NCI-H1436 treated with DMSO at 0.1 percent for 48 hours (cell line): ENCODE measurements at places on chromosomes 4 and X.

GRCh38 chr4:142817442-142817841 is 28.7 kb downstream of the INPP4B start:
- DNase-seq: no peak

- no peak for DNase-seq
Observed at GRCh38 chrX:40150503-40150902, 52.7 kb upstream of the BCOR start.

DNA sequence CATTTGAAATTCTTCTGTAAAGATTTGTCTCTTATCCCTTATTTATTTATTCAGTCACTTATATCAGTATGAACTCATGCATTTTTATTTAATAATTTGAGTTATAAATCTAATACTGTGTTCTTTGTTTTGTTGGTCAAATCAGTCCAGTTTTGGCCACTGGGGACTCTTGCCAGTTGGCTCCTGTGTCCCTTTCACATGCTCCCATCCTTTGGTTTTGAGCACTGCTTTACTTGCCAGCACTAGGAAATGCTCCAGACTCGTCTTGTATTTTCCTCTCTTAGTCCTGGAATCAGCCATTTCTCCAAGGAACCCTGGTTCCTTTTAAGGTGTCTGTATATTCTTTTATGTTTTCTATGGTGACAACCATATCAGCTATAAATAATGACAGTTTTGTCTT is 28.1 kb downstream of the KANTR start:
- DNase-seq: no peak

GRCh38 chr4:5589495-5589894 is 118.9 kb downstream of the EVC2 start:
- no peak for DNase-seq

- peak; percentile 5 for DNase-seq
Observed at GRCh38 chr4:185811509-185812364, at the start of gene SORBS2. Gene SORBS2, minus strand, starts transcription at chr4:185812194. Its CDS starts 121,623 bp downstream, at chr4:185690571.

- DNase-seq: no peak
Observed at GRCh38 chr4:61333490-61333889, 133.4 kb downstream of the ADGRL3 start.

DNA sequence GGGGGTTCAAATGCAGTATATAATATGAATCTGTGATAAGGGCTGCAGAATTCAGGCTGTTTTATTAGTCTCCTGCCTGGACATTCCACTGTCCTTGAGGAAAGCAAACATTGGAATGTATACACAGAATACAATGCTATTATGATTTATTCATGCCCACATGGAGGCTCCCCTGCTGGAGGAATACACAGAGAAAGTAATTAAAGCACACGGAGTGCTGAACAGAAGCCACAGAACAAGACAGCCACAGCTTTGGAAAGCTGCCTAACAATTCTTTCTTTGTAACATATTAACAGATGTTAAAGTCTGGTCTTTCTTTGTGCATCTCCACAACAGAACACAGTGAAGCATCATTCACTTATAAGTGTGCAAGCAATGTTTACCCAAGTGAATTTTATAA is 155.8 kb downstream of the ARAP2 start:
- no peak for DNase-seq

DNA sequence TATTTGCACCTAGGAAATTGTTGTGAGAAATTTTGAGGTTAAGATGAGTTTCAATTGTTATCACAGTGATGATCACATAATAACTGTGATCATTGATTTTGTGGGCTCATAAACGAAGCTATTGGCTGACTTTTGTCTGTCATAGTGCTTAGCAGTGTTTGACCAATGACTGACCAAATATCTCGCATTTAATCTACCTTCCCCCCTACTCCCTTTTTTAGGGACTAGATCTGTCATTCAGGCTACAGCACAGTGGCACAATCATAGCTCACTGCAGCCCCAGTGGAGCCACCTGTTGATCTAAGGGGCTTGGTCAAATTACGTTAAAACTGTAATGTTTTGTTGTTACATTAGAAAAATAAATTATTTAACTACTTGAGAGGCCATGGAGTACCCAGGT is 1.5 kb downstream of the FUNDC2 start:
- no peak for DNase-seq

DNA sequence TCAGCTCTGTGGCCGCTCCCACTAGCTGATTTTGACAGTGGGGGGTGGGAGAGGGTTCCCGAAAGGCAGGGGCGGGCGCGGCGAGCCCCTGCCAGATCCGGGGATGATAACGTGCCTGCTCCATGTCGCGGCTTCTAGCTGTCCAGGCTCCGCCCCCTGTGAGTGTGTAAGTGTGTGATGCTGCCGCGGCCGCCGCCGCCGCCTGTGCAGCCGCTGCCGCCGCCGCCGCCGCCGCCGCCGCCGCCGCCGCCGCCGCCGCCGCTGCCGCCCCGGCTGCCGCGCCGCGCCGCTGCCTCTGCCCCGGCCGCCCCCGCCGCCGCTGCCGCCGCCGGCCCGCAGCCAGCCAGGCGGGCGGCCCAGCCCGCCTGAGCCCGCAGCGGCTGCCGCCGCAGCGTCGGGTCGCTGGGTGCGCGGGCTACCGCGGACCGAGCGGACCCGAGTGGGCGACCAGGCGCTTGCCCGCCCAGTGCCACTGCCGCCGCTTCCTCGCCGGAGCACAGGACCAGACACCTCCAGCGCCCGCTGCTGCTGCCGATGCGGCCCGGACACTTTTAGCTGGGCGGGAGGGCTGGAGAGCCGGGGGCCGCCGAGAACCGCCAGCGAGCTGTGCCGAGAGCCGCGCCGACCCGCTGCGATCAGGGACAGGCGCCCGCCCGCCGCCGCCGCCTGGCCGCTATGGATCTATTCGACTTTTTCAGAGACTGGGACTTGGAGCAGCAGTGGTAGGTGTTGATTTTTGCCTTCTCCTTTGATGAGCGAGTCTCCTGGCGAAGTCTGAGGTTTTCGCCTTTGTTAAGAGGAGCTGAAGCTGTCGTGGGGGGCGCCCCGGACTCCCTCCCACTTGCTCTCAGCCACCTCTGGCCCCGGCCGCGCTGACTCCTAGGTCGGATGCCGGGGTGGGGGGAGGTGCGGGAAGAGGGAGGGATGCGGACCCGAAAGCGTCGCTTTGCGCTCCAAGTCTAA is at the start of gene AFF2:
Gene AFF2, plus strand, starts transcription at position 195 of the 963 bp plus-strand sequence. Its CDS starts 481 bp downstream, at position 676.
- DNase-seq: peak; percentile 3
